ENCODE measurements at places on chromosomes 1 and 21. TPM values are rescaled to one million over a fixed set of nuclear protein-coding genes. Genes with fewer than 3 reads are reported as not detected.

DNA sequence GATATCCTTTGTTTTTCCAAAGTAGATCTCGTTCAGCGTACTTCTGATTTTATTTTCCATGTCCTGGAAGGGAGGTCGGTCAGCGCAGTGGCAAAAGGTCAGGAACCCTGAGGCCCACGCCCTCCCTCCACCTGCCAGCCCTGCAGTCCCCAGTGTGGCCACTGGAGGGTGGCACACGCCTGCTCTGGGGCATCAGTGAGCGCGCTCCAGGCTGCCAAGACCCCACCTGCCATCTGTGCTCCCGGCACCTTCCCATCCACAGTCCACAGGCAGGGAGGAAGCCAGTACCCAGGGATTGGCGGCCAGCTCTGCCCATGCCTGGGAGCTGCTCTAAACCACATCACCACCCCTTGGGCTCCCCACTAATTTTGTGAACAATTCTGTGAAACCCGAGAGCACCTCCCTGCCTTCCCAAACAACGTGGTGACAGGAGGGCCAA is 32.3 kb downstream of the SLC66A1 start:
- DNase-seq, result peak; percentile 22

GRCh38 chr1:108591466-108591865 is 31.6 kb downstream of the EEIG2 start:
- no peak for DNase-seq

DNA sequence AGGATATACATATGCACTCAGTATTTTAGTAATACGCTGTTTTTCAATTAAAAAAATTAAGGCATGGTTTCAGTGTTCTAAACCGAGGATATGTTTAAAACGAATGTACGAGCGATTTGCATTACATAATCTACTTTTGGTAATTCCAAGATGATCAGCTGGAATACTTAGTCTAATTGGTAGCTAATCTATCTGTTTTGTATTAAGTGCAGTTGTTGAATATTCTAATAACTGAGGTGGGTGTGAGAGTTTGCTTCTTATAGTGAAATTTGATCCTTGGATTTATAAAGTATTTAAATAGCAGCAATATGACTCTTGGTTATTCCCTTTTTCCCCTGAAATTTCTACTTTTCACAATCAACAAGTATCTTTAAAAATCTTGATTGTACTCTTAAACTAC is 1.3 kb downstream of the RNF2 start:
- DNase-seq, result no peak

Gene RHEX
- not detected for total RNA-seq

Gene HIVEP3
- 0.20 TPM for total RNA-seq

GRCh38 chr1:163258181-163258580 is 55.5 kb upstream of the RGS5 start:
- no peak for DNase-seq

Gene ARHGEF10L
- total RNA-seq, result 3.3 TPM

GRCh38 chr1:213953806-213954205 is 34.0 kb upstream of the PROX1 start:
- no peak for DNase-seq

Measured in NCI-H460 (cell line).